ENCODE measurements at places on chromosomes 3 and 15.

DNA sequence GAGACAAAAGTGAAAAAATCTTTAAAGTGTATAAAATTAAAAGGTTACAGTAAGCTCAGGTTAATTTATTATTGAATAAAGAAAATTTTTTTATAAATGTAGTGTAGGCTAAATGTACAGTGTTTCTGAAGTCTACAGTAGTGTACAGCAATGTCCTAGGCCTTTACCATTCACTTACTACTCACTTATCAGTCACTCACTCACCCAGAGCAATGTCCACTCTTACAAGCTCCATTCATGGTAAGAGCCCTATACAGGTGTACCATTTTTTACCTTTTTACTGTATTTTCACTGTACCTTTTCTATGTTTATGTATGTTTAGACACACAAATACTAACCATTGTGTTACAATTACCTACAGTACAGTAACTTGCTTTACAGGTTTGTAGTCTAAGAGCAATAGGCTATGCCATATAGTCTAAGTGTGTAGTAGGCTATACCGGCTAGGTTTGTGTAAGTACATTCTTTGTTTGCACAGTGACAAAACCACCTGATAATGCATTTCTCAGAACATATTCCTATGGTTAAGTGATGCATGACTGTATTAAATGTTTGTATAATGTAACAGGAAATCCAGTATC, 38.1 kb upstream of the NECTIN3 start:
- no peak for DNase-seq

GRCh38 chr15:42069025-42069424, 25.3 kb downstream of the PLA2G4D start:
- no peak for DNase-seq

DNA sequence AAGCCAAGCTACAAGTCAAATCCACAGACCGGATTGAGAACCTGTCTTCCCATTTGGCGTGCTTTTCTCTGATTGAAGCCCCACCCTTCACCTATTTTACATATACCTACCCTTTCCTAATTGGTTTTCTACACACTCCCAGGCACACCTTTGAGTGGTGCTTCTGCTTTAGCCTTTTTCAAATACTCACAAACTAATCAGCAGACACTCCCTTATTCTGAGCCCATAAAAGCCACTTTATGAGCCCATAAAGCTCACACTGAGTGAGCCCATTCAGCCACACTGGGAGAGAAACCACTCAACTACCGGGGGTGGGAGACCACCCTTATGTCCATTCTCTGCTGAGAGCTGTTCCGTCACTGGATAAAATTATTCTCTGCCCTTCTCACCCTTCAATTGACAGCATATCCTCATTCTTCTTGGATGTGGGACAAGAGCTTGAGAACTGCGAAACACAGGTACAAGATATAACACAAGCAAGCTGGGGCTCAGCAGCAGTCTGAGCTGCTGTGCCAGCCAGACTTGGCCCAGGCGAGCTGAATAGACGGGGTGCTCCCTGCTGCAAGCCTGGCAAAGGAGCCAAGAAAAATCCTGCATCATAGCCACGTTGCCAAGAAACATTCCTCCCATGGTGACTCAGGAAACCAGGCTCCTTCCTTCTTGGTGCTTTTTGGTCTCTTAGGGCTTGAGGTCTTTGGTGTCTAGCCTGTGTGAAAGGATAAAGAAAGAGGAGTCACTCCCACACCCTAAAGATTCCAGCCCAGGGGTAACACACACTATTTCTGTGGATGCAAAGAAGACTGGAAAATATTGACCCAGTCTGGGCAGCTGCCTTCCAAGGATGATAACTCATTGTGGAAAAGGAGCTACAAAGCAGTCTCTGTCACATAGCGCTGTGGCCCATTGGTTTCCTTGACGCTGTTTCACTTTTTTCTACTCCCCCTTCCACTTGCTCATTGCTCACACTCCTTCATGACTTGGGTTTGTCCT, 609.7 kb downstream of the MCTP2 start:
- no peak for DNase-seq

- DNase-seq: no peak
Observed at GRCh38 chr3:156483426-156483825, 71.5 kb downstream of the SSR3 start.

DNA sequence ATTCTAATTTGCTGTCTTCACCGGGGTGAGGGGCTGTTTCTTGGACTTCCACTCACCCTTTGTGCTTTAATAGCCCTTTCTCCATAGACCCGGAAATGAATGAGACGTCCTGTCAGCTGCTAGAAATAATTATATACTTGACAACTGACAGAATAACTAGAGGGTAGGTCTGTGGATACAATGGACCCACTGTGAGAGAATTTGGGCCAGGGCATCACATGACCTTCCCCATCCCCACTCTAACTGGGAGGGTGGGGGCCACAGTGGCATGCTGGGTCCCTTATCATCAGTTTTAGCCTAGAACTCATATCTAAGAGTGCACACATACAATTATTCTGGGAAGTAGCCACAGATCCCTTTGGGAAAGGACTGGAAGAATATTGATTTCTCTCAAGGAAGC, 25.9 kb upstream of the MINAR1 start:
- DNase-seq: no peak

DNA sequence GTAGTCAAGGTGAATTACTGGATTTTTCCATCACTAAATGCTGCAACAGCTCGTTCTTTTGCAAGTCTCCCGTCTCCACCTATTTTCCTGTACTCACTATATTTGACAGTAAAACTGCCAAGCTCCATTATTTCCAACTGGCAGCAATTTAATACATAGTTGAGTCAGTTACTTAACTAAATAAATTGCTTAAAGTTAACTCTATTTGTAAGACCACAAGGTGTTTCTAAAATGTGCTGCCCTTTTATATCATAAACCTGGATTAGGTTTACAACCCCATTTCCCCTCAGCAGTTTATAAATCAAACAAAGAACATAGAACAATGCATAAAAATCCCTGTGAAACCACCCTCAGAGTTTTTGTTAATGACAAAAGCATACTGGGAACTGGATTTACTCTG, 211.4 kb upstream of the DPH6 start:
- no peak for DNase-seq

DNA sequence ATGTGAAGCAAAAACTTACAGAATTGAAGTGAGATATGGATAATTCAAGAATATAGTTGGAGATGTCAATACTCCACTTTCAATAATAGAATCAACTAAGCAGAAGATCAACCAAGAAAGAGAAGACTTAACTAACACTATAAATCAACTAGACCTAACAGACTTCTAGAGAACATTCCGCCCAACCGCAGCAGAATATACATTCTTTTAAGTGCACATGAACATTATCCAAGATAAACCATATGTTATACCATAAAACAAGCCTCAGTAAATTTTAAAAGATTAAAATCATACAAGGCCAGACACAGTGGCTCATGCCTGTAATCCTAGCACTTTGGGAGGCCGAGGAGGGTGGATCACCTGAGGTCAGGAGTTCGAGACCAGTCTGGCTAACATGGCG, 5.5 kb upstream of the TEX55 start:
- no peak for DNase-seq

DNA sequence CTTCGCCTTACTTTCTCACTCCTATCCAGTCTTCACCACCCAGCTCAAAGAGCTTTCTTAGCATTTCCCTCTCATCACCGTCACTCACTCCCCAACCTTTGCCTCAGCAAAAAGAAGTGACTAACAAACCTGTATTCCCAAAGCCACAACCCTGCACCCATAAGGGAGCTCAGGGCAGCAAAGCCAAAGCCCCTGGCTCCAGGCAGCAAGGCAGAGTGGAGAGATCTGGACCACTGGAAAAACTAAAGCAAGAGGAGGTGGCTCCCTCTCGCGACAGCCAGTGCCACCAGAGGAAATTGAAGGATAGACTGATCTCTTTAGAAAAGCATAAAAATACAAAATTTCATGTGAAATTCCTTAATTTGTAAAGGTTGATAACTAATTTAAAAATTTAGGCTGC, 25.1 kb upstream of the CDCP1 start:
- no peak for DNase-seq

- no peak for DNase-seq
Observed at GRCh38 chr3:195035345-195036202, 235.4 kb downstream of the XXYLT1 start.

DNA sequence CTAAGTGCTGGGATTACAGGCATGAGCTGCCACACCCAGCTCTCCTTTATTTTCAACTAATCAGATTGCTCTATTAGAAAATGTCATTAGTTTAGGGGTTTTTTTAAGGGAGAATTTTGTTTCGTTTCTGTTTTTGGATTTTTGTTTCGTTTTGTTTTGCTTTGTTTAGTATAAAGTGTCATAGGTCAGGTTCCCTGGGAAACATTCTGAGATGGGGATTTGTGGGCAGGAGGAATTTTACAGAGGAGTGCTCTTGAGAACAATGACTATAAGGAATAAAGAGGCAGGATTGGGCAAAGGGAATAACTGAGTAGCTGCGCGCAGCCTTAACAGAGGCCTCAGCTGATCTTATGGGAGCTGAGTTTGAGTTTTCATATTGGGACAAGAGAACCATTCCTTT, 86.8 kb upstream of the NR2F2 start:
- no peak for DNase-seq

DNA sequence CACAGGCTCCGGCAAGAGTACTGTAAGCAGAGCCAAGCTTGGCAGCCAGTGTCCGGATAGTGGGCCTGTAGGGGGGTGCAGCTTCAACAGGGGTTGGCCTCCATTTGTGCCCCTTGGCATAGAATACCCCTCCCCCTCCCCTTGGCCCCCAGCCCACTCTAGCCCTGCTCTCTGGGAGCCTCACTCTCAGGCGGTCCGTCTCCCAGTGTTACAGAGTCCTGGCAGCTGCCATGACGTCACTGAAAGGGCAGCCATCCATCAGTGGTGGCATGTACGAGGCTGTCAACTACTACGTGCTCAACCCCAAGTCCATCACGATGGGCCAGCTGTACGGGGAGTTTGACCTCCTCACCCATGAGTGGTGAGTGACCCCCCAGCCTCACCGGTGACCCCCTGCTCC, 50.4 kb downstream of the DNAH1 start:
- DNase-seq: peak; percentile 34

- no peak for DNase-seq
Observed at GRCh38 chr3:153404157-153404556, 242.1 kb downstream of the RAP2B start.

DNA sequence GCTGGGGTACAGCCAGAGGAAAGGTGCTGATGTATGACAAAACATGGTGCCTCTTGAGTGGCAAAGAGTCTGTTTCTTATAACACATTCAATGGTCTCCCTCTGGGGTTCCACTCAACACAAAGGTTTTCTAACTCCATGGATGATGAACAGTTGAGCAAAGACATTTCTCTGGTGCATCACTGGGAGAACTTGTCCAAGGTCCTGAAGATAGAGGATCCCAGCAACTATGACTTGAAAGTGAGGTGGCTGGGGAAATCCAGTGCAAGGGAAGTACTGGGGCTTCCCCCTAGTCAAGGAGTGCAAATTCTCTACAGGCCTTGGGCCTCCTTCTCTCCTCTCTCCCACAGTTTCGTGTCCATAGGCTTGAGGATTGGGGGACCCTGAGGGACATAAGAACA, 431.1 kb downstream of the WDR72 start:
- DNase-seq: no peak

- no peak for DNase-seq
Observed at GRCh38 chr15:86178845-86179244, 99.2 kb downstream of the AGBL1 start.

DNA sequence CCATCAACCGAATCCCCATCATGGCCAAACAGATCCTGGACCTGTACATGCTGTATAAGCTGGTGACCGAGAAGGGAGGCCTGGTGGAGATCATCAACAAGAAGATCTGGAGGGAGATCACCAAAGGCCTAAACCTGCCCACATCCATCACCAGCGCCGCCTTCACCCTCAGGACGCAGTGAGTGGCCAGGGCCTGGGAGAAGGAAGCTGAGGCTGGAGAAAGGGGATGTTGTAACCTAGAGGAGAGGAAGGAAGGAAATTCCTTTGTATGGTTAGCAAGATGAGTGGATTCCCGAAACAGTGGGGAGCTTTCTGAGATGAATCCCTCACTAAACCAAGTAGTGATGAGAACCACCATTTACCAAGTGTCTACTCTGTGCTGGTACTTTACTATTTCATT, 25.8 kb upstream of the CLK3 start:
- DNase-seq: no peak

DNA sequence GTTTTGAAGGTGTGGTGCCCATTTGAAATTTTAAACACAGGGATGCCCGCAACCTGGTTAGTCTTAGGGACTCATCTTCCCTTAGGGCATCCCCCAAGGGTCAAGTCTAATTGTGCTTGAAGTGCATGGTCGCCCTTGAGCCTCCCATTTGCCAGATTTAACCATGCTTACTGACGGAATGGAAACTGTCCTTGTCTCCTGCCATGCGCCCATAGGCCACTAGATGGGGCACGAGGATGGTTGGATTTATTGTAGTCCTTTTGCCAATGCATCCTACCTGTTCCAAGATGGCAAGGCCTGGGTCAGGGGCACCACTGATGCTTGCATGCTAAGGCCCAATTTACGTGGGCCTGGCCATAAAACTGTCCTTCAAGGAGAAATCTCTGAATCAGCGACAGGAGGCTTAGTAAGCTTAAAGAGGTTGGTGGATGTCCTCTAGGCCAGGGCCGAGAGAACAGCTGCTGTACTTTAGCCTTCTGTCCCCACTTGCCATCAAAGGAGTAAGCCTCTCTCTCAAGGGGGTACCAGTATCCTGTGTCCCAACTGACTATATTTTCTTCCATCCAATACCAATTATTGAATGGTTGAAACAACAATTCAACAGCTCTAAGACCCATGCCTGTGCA, 355.4 kb downstream of the OTOL1 start:
- DNase-seq: peak; percentile 29

- DNase-seq: peak; percentile 62
Observed at GRCh38 chr3:46536758-46537157, 29.3 kb downstream of the LRRC2 start.

- DNase-seq: no peak
Observed at GRCh38 chr15:58081891-58082290, 16.4 kb upstream of the ALDH1A2 start.

DNA sequence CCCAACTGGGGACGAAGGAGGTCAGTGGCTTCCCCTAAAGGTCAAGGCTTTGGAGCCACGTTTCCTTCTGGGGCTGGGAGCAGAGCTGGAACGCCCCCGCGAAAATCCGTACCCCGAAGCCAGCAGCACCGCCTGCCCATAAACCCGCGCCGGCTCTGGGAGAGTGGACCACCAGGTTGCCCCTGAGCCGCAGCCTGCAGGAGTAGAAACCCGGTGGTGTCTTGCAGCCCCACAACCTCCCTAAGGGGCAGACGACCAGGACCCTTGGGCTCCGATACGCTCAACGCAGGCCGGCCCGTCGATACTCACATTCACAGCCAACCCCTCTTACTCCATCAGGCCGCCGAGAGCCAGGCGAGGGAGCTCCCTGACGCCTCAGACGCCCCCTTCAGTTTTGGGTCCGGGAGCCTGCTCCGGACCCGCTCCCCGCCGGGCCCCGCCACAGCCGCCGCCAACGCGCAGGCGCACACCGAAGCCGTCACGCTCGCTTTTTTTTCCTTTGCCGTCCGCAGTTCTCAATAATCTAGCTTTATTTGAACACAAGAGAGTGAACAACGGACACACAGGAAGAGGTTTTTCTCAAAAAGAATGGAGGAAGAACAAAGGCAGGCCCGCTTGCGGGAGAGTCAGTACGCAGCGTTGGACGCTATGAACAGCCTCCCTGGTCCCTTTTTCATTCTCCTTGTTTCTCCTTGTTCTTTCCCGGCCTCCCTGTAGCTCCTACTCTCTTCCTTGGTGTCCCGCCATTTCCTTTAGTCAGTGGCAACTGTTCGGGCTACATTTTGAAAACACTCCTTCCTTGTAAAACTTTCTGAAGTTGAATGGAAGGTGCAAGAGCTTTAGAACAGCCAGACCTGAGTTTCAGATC, at the start of gene ZNF106:
TSS of gene ZNF106 (minus strand) at position 471 of the 868 bp plus-strand sequence. CDS start 18,852 bp downstream, outside the sequence.
- peak; percentile 94 for DNase-seq
